ENCODE measurements at places on chromosomes 2 and 18. TPM values are rescaled to one million over a fixed set of nuclear protein-coding genes. Genes with fewer than 3 reads are reported as not detected.

DNA sequence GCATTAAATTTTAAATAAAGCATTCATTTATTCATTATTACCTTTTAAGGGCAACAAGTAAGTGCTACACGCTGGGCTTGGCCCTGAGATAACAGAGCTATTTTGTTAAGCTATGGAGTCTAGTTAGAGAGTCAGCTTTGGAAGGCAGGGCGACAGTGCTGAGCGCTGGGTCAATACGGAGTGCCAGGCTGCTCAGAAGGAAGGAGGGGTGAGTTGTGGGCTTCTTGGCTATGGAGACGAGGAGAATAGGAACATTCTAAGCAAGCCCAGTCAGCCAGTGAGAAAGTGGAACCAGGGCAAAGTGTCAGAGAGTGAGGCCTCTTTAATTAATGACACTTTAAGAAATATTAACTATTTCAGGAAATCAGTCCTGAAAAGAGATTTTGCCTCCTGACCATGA lies 288.4 kb downstream of the LRRTM1 start:
- DNase-seq: no peak

GRCh38 chr2:145108361-145108778 lies 588.5 kb upstream of the ZEB2 start:
- no peak for DNase-seq

The ZAP70 gene
- 4.8 TPM for total RNA-seq

DNA sequence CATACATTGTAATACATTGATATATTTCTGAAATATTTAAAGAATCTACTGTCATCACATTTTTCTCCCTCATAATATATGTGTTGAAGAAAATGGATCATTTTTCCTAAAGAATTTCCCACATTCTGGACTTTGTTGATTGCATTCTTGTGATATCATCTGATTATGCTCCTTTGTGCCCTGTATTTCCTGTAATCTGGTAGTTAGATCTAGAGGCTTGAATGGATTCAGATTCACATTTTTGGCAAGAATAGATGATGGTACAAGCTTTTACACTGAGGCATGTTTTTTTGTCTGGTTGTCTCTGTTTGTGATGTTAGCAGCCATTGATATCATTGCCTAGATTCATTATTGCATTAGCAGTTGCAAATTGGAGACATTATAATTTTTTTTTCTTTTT lies 13.4 kb downstream of the UBXN2A start:
- no peak for DNase-seq

- peak; percentile 18 for DNase-seq
These were observed 24.1 kb downstream of the LYPD1 start for GRCh38 chr2:132645722-132646539.

DNA sequence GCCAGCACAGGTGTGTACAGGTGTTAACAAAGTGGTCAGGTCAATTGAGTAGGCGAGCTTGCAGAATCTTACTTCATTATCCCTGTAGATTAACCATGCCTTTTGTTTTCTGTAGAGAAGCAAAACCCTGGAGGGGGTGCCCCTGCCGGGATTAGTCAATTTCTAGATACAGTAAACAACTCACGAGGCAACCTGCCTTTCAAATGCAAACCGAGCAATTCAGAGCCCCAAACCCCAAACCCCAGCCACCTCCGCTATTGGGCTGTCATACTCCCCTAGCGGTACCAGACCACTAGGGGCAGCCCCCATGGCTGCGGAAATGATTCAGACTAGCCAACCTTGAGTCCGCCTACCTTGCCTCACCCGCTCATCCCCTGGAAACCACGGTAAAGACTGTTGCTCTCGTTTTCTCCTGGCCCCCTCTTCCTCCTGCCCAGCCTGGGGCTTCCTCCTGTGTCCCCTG lies 61.4 kb upstream of the KIF5C start:
- DNase-seq: peak; percentile 23

DNA sequence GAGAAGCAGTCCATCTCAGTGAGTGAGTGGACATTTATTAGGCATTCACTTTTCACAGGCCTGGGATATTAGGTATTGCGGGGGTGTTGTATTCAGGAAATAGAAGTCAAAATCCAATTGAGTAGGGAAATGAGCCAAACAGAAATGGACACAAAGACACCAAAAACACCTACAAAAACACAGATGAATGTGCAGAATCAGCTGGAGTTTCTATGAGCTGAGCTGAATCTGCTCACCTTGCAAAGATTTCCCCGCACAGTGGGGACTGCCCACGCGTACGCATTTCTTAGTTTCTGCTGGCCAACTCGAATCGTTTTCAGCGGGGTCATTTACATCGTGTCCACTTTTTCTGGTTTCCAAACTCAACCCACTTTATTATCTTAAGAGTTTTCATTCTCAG lies 160.0 kb downstream of the BCL2 start:
- DNase-seq: no peak

- DNase-seq: no peak
These were observed 137.9 kb downstream of the MYO5B start for GRCh38 chr18:50057009-50057408.

GRCh38 chr2:111190816-111191540 lies 70.3 kb downstream of the BCL2L11 start:
- DNase-seq: no peak

GRCh38 chr2:241217320-241218031 lies 29.0 kb downstream of the ANO7 start:
- DNase-seq: peak; percentile 53

- DNase-seq: no peak
These were observed 50.5 kb downstream of the ADD2 start for GRCh38 chr2:70717431-70718038.
